ENCODE measurements at places on chromosomes 2 and 18.

- no peak for DNase-seq
Measured at GRCh38 chr2:241794250-241794823, 14.7 kb upstream of the NEU4 start.

GRCh38 chr2:86788881-86789686 is 1.6 kb downstream of the CD8A start:
- no peak for DNase-seq

DNA sequence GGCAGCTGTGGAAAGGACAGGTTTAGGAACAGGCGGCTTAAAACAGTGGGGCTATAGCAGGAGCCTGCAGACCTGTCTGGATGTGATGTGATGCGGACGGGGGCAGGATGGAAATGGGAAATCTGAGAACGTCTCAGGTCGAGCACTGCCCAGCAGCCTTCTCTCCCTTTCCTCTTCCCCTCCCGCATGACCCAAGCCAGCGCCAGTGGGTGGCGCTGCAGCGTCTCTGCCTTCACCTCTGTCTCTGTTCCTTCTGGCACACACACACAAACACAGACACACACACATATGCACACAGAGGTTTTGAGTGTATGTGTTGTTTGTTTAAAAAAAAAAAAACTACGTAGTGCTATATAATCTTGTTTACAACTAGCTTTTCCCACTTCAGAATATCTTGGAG is 82.0 kb upstream of the SLC66A3 start:
- DNase-seq: peak; percentile 35

DNA sequence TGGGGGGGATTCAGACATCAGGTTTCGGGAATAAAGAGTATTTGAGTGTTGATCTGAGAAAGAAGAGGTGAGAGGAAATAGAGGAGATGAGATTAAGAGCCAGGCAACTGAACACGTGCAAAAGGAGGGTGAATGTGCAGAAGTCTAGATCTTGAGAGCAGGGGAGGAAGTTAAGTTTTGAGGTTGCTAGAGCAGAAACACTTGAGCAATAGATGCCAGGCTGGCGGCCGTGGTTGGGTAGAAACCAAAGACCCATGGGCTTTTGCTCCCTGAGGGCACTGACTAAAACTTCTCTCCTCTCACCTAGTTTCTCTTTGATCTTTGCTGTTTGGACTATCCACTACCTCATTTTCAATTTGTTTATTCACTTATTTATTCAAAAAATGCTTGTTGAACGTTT is 116.0 kb downstream of the CDC42EP3 start:
- DNase-seq: no peak

DNA sequence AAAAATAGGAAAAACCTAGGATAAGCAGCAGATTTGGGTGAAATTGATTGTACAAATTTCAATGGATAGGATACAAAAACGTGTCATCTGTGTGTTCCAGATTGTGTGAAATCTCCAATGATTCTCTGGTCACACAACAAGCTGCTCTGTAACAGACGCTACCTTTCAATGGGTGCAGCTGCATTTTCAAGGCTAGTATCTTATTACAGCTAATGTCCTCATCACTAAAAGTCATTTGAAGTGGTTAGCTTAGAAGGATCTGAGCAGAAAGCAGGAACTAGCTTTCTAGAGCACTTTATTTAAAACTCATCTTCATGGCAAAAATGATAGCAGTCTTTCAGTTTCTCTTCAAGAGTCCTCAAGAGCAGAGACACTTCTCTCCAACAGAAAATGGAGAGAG is 364.6 kb downstream of the LRP1B start:
- DNase-seq: no peak

GRCh38 chr18:44541159-44541558 is 139.5 kb upstream of the SETBP1 start:
- no peak for DNase-seq

DNA sequence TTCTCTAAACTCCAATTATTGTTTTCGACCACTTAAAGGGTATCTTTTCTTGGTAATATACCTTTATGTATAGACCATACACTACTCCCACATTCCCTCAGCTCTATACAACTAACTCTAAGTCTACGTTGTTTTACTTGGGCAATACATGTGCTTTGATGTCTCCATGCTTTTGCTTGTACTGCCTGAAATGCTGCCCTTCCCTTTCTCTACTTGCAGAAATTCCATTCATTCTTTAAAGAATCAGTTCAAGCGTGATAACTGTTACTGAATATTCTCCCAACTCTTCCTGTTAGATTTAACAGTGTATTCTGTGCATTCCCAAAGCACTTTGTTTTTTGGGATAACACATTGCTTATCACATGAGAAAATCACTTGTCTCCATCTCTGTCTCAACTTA is 157.0 kb upstream of the AQP4 start:
- DNase-seq: no peak

- no peak for DNase-seq
Measured at GRCh38 chr18:76720683-76721082, 101.7 kb upstream of the ZNF236 start.

DNA sequence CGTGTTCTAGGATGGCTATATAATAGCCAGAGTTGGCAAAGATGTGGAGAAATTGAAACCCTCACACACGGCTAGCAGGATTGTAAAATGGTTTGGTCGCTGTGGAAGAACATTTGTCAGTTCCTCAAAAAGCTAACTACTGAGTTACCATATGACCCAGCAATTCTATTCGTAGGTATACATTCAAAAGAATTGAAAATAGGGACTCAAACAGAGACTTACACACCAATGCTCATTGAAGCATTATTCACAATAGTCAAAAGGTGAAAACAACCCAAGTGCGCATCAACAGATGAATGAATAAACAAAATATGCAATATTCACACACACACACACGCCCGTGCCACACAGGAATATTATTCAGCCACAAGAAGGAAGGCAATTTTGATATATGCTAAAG is 98.7 kb downstream of the PLA2R1 start:
- DNase-seq: no peak

GRCh38 chr18:48694295-48694694 is 155.5 kb downstream of the CTIF start:
- no peak for DNase-seq

- DNase-seq: no peak
Measured at GRCh38 chr2:229880892-229881586, 40.8 kb downstream of the TRIP12 start.

DNA sequence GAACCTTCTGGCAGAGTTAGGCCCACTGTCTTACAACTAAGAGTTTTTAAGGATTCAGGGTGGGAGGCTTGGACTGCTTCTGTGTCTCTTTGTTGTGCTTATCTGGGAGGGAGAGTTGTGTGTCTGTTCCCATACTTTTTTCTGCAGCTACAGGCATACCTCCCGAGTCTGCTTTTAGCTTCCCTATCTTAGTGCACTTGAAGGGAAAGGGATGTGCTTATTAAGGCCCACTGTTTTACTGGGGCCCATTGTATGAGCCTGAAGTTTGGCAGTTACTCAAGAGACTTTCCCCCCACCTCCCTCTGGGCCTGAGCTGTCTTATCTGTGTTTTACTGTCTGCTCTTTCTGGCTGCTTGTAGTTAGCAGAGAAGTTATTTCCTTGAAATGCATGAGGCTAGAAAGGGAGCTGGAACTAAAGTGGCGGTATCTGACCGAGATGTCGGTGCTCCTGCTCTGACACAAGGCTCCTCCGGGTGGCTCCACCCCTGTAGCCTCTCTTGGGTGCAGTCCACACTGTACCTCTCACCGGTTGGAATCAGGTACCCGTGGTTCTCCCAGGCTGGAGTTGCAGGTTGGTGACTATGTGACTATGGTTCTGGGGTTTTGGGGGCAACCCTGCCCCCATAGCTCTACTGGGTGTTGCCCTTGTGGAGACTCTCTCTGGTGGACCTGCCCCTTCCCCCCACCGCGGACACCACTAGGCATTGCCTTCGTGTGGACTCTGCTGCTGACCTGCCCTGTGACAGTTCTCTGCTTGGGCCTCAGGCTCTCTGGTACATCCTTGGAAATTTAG is 12.9 kb downstream of the UBR3 start:
- no peak for DNase-seq

DNA sequence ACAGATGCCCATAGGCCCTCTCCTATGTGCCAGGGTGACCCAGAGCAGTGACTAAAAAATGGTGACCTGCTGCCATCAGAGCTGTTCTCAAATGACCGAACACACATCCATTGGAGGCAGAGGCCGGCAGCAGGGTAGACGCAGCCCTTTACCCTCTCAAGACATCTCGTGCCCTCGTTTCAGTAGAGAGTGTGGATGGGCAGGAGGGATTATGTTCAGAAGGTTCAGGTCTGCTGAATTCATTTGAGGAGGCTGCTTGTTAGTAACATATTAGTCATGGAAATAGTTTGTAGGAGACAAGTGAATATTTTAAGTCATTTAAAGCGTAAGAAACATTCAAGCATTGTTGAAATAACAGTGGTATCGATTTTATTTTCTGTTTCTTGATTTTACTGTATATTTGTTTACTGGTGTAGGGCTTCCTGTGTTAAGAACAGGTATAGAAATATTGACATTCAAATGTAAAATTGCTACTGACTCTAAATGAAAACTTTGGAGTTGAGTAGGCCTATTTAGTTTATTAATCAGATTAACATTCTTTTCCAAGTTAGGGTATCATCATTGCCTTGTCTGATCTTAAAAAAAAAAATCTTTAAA is 82.6 kb downstream of the ZNF532 start:
- DNase-seq: no peak

DNA sequence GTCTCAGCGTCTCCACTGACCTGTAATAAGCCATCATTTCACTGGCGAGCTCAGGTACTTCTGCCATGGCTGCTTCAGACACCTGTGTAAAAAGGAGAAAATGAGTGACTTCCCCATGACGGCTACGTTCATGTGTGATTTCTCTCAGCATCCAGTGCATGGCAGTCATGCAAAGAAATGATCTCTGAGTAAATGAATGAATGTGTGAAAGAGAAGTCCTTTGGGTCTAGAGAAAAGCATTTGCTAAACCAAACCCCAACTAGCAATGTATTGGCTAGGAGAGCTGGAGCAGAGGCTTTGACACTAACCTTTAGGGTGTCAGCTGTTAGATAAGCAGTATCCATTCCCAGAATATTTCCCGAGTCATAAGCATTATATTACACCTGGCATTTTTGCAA is 417 bp downstream of the IL1B start:
- no peak for DNase-seq

- DNase-seq: no peak
Measured at GRCh38 chr2:129812071-129812470, 167.4 kb upstream of the RAB6C start.

DNA sequence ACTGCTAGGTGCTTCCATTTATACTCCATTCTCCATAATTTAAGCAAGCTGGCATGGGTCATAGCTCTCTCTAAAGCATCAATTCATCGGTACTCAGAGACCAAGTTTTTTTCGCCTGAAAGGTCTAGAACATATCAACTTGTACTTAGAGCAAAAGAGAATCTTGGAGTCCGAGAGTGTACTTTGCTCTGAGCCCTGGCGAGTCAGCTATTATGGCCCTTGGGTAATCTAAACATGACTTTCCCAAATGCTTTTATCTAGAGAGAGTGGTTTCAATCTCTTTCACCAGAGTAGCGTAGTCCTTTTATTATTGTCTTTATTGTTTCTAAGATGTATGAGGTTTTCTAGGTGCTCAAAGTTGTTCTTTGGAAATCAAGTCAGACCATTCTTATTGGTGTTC is 34.4 kb downstream of the MAIP1 start:
- no peak for DNase-seq

- DNase-seq: no peak
Measured at GRCh38 chr2:71930049-71930681, 217.5 kb downstream of the CYP26B1 start.

GRCh38 chr2:98875081-98875728 is 60.8 kb downstream of the CRACDL start:
- DNase-seq: no peak

DNA sequence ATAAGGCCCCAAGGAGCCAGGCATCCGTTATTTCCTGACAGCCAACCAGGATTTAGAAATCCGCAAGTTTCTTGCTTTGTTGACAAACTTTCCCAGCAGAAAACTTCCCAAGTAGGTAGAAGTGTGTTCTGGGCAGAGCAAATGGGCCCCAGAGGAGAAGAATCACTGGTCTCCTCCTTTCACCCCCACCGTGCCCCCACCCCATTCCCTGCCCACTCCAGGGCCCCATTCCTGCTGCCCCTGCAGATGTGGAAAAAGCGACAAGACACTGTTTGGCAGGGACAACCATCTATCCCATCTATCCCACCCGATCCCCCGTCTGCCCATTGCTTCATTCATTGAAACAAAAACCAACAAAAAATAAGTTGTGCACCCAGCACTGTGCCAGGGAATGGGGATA is 10.2 kb upstream of the FAHD2A start:
- no peak for DNase-seq

- peak; percentile 47 for DNase-seq
Measured at GRCh38 chr2:36356298-36356989, 866 bp downstream of the CRIM1 start.

- no peak for DNase-seq
Measured at GRCh38 chr18:48355276-48356115, 53.7 kb downstream of the ZBTB7C start.

DNA sequence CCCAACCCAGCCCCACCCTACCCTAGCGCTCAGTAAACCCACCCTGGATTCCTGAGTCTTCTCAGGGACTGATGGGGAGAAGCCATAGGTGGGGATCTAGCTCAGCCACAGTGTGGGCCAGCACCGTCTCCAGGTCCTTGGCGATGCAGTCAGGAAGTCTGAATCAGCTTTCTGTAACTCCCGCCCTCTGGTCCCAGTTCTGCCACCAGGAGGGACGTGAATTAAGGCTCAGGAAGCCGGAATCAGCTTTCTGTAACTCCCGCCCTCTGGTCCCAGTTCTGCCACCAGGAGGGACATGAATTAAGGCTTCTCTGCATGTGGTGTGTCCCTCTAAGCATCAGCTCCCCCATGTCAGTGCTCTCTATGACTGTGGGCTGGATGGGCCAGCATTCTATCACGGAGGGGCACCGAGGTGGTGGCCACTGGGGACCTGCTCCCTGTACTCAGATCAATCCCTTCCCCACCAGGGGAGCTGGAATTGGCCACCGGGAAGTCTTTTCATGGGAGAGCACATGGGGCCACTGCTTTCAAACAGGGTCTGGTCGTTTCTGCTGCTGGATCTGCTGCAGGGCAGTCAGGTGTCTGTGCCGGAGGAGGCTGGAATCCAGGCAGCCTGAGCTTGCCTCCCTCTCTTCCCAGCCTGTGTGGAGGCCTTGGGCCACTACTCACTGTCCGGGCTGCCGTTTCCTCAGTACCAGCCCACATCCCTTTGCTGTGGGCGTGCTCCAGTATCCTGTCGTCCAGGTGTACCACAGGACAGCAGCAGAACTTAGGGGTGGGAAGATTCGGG is 24.7 kb downstream of the ASB18 start:
- DNase-seq: no peak

GRCh38 chr18:73663581-73663980 is 484.1 kb downstream of the FBXO15 start:
- no peak for DNase-seq

- no peak for DNase-seq
Measured at GRCh38 chr2:176211110-176211509, 22.6 kb downstream of the HOXD1 start.
